ENCODE measurements at places on chromosomes 1 and 21. TPM values are rescaled to one million over a fixed set of nuclear protein-coding genes. Genes with fewer than 3 reads are reported as not detected.

The ARHGAP29 gene
- total RNA-seq = 27.5 TPM

The RIPPLY3 gene
- not detected for total RNA-seq

The UBR4 gene
- total RNA-seq = 53.9 TPM

The TNFSF4 gene
- total RNA-seq = 1.0 TPM

The NHLH1 gene
- total RNA-seq = not detected

The BRDT gene
- total RNA-seq = not detected

The LCK gene
- 0.57 TPM for total RNA-seq

The SPATA1 gene
- total RNA-seq = 0.92 TPM

The IL19 gene
- not detected for total RNA-seq
